Spinal cord (tissue), 10 donors: ENCODE measurements at places on chromosomes 3 and 15. TPM values are rescaled to one million over a fixed set of nuclear protein-coding genes. Genes with fewer than 3 reads are reported as not detected.

GRCh38 chr15:98333251-98333650 lies 315.1 kb upstream of the IGF1R start:
- peaks cover 5% of the 10 kb centered on the region for H3K4me1 ChIP-seq
- no peaks in the 10 kb centered on the region for H3K36me3 ChIP-seq
- DNase-seq: no peak
- no peak overlapping the region for H3K27ac ChIP-seq

GRCh38 chr15:71549697-71550096 lies 260.7 kb upstream of the NR2E3 start:
- H3K36me3 ChIP-seq: no peaks in the 10 kb centered on the region
- no peaks in the 10 kb centered on the region for H3K27me3 ChIP-seq
- peaks cover 24% of the 10 kb centered on the region for H3K4me1 ChIP-seq
- DNase-seq: no peak
- H3K27ac ChIP-seq: no peak overlapping the region
- peak overlapping the region; percentile 32 for H3K4me3 ChIP-seq

DNA sequence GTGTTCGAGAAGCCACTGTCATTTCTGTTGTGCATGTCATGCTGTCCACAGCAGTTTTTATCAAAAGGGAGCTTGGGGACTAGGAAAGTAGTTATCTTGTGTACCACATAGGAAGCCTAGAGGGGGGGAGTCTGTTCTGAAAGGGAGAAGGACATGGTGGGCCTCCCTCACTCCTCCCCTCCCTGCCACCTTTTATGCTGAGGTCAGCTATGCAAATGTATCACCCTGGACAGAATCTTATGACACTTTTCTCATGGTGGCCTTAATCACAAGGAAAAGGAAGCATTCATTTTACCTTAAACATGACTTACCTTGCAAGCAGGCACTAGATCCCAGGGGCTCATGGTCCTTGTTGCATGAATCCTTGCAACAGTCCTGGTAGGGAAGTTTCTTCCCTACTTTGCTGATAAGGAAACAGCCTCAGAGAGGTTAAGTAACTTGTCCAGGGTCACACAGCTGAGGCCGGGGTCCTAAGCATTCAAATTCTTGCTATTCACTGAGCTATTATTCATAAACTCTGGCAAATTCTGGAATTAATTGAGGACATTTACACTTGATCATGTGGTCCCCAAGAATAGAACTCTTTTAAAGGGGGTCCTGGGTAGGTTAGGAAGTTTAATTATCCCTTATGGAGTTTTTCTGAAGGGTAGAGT lies 81.1 kb upstream of the SLC6A1 start:
- H3K27ac ChIP-seq: no peak overlapping the region
- H3K4me3 ChIP-seq: no peak overlapping the region
- no peaks in the 10 kb centered on the region for H3K27me3 ChIP-seq
- no peaks in the 10 kb centered on the region for H3K4me1 ChIP-seq
- DNase-seq: no peak

GRCh38 chr3:30943206-30943605 lies 48.7 kb upstream of the GADL1 start:
- H3K4me3 ChIP-seq: no peak overlapping the region
- no peak overlapping the region for H3K27ac ChIP-seq
- no peaks in the 10 kb centered on the region for H3K27me3 ChIP-seq
- no peaks in the 10 kb centered on the region for H3K36me3 ChIP-seq

SPINK8 gene
- total RNA-seq: not detected
